Kidney epithelial cell (primary cell): ENCODE measurements at places on chromosomes 7 and 10. TPM values are rescaled to one million over a fixed set of nuclear protein-coding genes. Genes with fewer than 3 reads are reported as not detected.

- DNase-seq = no peak
These were observed 16.4 kb downstream of the GRB10 start for GRCh38 chr7:50766106-50766848.

NUTM2A gene
- 3.3 and 4.9 TPM in 2 replicates for total RNA-seq

DNA sequence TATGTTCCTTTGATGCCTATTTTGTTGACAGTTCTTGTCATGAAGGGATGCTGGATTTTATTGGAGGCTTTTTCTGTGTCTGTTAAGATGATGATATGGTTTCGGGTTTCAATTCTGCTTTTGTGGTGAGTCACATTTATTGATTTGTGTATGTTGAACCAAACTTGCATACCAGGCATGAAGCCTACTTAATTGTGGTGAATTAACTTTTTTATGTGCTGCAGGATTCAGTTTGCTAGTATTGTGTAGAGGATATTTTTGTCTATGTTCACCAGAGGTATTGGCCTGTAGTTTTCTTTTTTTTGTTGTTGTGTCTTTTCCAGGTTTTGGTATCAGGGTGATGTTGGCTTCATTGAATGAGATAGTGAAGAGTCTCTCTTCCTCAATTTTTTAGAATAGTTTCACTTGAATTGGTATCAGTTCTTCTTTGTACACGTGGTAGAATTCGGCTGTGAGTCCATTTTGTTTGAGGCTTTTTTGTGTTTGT lies 345.9 kb downstream of the KIF20B start:
- no peak for DNase-seq

MYH16 gene
- 0.89 and 5.6 TPM in 2 replicates for total RNA-seq

GRM3 gene
- not detected in 2 replicates for total RNA-seq

DNA sequence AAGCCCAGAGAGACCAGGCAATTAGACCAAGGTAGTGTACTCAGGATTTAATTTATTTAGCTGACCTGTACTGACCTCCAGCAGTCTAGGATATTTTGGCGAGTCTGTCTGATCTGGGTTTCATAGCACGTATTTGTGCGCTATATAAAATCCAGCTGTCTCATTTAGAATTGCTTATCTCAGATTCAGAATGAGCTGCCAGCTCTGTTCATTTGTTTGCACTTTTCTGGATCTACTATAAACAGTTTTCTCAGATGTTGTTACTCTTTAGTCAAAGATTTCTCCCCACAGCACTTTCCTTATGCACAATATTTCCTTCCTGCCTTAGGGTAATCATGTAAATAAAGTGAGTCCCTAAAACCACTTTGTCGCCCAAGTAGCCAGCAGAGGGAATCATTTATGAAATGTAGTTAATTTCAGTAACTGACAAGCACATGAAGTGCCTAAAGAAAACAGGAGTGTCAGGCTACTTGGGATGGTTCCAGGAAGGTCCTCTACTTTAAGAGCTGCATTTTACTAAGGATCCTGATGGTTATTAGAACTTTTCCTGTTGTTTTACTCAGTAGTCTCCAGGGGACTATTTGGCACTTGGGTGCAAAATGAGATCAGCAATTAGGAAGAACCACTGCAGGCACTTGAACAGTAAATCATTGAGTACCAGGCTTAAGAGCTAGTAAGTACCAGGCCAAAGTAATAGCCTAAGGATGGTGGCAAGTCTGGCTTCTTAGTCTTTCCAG lies 226.4 kb downstream of the TWIST1 start:
- DNase-seq = no peak

GRCh38 chr10:13788711-13789447 lies 202.1 kb downstream of the PRPF18 start:
- DNase-seq = no peak
